NCI-H774 (cell line): ENCODE measurements at places on chromosomes 4 and X.

GRCh38 chr4:48653217-48654014 lies 126.7 kb downstream of the FRYL start:
- no peak for DNase-seq

- no peak for DNase-seq
Measured at GRCh38 chr4:152021788-152022438, 261.1 kb upstream of the GATB start.

GRCh38 chr4:109233570-109233969 lies 68.9 kb downstream of the COL25A1 start:
- no peak for DNase-seq

DNA sequence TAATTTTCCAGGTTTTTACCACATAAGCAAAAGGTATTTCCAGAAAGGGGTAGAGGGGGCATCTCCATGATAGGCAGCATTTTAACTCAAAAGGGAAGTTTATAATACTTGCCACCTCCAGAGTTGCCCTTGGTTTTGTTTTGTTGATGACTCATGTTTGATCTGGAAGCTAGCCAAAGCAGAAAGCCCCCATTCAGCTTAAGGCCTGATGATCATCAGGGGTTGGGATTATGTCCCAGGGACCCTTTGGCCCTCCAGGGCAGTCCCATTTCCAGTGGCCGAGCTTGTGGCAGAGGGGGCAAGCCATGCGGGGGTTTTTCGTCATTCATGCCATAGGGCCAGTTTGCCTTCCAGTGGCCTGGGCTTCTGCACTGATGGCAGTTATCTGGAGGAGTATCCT lies 143.0 kb upstream of the PLAC1 start:
- no peak for DNase-seq

DNA sequence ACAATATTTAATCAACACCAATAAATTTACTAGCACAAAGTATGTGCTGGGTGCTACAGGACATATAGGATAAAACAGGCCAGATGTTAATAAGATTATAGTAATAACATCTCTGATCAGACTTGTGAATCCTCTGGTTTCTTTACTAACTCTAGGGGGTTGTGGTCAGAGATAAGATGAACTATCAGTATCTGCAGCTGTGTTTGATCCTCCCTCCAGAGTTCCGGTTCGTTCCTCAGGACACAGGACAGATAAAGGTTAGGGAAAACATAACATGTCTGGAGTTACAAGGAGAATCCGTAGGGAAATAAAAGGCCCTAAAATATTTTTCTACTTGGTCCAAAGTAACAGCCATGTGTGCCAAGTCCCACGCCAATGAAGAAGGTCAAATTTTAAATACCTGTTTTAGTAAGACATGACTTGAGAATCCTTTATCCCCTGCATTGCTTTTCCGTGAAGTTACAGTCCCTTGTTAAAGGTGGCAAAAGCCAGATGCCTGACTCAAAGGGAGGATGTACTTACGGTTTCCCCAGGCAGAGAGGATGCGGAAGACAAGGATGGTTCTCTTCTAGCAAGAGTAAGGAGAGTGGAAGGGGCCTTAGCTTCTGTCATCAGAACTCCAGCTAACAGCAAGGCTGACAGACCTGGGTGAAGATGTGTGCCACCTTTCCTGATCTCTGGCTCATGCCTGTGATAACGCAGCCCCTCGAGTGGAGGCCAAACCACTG lies 44.4 kb downstream of the KIAA0232 start:
- no peak for DNase-seq

DNA sequence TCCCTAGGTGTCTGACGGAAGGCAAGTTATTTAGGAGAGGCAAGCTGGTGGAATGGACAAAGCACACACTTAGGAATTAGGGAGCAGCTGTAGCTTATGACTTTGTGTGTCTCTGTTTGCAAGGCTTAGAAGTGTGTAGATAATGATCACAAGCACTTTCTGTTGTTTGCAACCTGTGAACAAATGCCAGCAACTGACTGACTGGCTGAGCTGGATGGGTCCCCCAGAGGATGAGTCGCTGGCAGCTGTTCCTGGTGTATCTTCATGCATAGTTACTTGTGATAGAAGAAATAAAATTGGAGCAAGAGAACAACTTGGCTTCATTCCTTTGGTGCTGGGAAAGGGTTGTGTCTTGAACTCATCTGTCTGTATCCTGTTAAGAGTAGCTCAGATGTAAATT lies 64.2 kb upstream of the BEND4 start:
- no peak for DNase-seq
